Activated naive CD4-positive, alpha-beta T cell (primary cell): ENCODE measurements at places on chromosomes 3 and 15.

- no peak for DNase-seq
Observed at GRCh38 chr15:62618846-62619504, 423.6 kb upstream of the TPM1 start.

DNA sequence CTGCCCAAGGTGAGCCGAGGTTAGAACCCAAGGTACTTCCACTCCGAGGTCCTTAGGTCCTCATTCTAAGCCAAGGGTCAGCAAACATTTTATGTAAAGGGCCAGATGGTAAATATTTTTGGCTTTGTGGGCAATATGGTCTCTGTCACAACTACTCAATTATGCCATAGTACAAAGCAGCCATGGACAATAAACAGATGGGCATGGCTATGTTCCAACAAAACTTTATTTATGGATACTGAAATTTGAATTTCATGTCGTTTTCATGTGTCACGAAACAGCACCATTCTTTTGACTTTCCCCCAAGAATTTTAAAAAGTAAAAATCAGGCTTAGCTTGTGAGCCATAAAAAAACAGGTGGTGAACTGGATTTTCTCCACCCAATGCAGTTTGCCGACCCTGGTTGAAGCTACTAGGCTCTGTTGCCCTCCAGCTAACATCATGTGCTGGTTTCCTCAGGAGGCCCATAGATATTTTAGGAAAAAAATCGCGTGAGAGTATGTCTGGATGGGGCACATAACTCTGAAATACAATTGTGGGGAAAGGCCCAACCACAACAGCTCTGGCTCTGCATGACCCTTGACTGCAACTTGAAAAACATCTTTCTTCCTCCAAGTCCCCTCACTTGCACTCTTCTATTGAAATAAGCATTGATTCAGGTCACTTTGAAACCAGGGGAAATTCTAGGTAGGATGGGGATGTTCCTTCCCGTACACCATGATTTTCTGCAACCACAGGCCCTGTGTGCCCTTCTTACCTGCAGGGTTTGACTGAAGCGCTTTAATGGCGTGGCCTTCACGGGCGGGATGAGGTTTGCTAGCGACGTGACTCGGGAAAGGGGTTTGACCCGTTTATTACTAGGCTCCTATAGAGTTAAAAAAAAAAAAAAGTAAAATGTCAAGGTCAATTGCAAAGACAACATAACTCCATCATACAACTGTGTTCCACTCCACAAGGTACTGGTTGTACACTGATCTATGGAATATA, 28.5 kb downstream of the ARHGEF3 start:
- no peak for DNase-seq

DNA sequence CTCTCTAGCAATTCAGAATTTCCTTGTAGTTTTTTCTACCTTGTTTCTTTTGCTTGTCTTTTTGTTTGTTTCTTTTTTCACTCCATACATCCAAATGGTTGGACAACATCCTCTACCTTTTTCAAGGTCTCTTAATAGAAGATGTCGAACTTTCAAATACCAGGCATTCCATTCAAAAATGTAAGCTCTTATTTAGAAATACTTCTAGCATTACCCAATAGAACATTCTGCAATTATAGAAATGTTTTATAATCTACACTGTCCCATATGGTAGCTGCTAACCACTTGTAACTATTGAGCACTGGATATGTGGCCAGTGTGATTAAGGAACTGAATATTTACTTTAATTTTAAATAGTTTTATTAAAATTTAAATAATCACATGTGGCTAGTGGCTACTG, 196.2 kb upstream of the MRPL3 start:
- DNase-seq: no peak

- no peak for DNase-seq
Observed at GRCh38 chr3:194995334-194995733, 275.6 kb downstream of the XXYLT1 start.

DNA sequence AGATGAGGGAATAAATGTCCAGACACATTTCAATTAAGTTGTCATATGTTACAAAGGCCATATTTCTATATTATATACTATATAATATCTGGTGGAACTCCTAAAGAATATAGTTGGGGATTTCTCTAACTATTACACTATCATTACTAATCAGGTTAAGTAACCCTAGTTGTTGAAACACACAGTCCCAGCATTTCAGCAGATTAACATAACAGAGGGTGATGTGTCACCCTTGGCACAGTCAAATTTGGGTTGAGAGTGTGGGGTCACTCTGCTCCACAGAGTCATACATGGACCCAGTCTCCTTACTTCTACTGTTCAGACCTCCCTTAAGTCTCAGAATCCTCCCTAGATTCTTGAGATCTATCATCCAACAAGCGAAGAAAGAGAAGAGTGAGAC, 496.4 kb upstream of the MDFIC2 start:
- DNase-seq: no peak

DNA sequence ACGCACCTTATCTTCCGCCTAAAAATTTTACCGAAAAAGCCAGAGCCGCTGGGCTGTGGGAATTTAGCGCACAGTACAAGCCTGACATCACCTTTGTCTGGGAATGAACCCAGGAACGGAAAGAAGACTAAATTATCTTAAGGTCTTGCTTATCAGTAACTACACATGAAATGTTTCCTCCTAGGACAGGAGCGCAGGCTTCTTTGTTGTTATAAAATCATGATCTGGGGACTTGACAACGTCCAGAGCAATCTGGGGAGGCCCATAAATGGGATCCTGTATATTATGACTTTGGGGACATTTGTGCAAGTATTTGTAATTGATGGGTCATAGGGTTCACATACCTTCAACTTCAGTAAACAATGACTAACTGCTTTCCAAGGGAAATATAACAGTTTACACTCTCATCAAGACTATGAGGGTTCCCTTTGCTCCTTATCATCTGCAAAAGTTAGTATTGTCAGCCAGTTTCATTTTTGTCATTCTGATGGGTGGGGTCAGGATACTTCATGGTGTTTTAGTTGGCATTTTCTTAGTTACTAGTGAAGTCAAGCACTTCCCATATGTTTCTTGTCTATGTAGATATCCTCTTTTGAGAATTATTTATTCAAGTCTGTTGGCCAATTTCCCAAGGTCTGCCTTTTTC, 213.9 kb upstream of the PFN2 start:
- DNase-seq: no peak

GRCh38 chr3:45557886-45558285, 36.7 kb upstream of the LIMD1 start:
- DNase-seq: no peak

- DNase-seq: no peak
Observed at GRCh38 chr3:44342176-44342790, 3.7 kb downstream of the TCAIM start.

DNA sequence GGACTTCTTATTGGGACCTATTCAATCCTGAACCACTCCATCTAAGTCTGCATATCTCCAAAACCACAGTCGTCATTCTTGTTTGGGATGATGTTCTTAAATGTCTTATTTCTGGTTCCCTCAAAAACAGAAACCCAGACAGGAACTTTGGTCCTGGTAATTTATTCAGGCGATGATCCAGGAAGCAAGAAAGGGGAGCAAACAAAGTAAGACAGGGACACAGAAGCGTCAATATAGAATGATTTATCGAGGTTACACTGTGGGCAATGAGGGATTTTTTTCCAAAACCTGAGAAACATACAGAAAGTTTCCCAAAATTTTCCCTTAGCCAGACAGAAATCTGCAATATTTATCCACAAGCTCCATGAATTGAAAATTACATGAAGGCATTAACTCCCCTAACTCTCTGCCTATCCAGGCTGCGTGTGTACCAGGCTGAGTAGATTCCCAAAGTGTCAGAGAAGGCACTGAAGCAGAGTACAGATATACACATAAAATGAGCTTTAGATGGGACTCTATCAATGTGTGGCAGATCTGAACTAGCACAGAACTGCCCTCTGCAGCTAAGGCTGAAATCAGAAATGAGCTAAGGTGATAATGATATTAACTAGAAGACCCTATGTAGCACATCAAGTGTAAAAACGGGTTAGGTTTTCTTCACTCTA, 43.2 kb downstream of the TP63 start:
- no peak for DNase-seq

GRCh38 chr15:99321468-99321867, 70.2 kb downstream of the LRRC28 start:
- DNase-seq: no peak

DNA sequence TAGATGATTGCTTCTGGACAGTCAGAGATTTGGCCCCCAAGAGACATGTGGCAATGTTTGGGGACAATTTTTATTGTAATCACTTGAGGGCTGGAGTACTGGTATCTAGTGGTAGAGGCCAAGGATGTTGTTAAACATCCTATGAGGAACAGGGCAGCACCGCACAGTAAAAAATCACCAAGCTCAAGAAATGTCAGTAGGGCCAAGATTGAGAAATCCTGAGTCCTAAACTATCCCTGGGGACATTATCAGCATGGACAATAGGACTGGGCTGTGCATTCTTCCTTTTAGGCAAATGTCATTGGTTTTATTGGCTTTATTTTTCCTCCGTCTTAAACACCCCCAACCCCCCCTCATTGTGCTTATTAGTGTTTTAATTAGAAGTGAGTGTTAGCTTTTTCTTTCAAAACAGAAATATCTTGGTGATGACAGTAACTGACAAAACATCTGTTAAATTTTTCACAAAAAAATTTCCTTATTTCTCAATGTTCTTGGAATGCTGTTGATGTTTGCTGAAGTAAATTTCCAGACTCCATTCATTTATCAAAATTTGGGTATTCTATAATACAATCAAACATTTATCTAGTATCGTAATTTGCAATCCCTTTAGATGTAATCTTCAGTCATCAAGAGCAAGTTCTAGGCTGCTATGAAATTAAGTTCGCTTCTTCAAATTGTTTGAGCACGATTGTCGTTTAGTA, 944.4 kb downstream of the VGLL3 start:
- DNase-seq: no peak

DNA sequence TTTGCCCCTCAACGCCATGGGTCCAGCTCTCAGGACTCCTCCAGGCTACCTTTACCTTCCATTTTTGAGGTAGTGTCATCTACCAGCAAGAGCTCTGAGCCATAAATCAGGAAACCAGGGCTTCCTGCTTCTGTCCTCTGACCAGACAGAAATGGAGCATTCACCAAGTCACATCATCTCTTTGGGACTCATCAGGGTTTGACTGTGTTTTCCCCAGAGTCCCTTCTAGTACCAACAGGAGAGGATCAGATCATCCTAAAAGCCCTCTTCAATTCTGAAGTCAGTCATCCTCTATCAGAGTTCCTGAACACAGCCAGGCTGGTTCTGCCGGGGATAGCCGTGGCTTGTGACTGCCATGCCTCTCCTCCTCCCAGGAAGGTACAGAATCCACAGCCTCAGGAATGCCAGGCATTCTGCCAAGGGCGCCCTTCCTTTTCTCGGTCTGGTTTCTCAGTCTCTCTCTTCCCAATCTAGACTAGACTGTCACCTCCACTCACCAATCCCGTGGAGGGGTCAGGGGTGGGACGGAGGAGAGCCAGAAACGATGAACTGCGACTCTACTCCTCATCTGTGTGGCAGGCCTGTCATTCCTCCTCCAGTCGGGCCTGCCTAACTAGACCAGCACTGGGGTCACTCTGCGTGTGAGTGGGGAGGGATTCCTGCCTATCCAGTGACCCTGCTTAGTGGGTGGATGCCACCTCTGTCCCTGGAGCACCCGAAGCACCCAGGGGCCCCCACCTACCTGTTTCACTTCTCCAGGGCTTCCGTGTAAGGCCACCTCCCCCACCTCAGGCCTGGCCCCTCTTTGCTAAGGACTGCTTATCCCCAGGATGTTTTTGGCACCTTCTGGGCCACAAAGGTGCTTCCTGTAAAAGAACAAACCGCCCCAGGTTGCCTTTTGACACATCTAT, 30.9 kb downstream of the CCNL1 start:
- DNase-seq: no peak

DNA sequence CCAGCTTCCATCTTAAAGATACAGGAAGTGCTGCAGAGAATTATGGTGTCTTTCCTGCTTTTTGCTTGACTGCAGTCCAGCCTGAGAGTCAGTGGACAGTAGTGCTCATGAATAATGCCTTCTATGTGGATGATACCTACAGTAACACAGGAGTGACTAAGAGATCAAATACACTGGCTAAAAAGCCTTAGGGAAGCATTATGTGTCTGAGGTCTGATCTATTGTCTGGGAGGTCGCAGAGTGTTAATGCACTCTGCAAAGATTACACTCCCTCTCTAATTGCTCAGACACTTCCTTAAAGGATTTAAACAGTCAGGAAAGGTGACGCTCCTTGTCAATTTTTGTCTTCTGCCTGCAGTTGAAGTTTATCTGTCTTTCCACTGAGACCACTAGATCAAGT, 183.6 kb downstream of the MCTP2 start:
- DNase-seq: no peak

GRCh38 chr3:81765400-81765799, 4.0 kb upstream of the GBE1 start:
- DNase-seq: no peak

- DNase-seq: no peak
Observed at GRCh38 chr3:62839748-62840147, 35.5 kb downstream of the CADPS start.

DNA sequence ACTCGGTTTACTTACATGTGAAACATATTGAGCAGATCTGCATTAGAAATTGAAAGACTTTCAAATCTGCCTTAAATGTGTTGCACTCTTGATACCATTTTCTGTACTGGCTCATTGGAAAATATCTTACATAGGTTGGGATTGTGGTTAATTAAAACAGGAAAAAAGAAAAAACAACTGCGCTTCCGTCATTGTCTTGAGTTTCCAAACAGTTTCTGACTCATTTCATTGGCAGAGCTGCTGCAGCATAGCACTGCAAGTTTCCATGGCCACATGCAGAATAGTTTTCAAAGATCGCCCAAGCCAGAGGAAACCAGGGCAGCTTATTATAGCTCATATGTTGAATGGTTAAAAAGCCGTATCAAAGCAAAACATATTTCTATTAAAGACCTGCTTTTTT, 446.6 kb upstream of the BCHE start:
- DNase-seq: no peak

DNA sequence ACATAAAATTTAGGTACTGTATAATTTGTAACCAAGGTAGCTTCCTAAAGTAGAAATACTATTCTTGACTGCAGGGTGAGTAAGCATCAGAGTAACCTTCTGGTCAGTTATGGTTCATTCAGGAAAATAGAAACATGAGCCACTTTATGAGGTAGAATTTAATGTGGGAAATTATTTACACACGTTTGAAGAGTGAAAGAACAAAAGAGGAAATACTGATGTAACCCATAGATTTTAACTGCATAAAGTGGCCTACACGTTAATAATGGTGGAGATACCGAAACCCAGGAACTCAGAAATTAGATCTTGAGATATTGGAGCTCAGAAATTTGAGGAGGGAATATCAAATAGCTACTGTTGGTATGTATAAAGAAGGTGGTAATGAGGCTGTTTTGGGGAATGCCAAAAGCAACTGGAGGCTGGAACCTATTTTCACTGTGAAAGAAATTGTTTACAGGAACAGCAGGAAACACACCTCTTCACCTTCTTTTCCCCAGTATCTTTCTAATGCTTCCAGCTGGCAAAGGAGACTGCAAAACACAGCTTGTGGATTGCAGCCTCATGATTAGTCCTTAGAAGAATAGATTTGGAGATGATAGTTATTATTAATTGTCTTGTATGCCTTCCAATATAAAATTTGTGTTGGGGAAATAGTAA, 216.1 kb downstream of the DOCK3 start:
- no peak for DNase-seq
